ENCODE measurements at places on chromosomes 2 and 18.
A peak's percentile ranks its signal among the peaks of the same experiment; 100 is the strongest.

- no peak for DNase-seq
Measured at GRCh38 chr2:10560626-10561025, 112.5 kb upstream of the ODC1 start.

DNA sequence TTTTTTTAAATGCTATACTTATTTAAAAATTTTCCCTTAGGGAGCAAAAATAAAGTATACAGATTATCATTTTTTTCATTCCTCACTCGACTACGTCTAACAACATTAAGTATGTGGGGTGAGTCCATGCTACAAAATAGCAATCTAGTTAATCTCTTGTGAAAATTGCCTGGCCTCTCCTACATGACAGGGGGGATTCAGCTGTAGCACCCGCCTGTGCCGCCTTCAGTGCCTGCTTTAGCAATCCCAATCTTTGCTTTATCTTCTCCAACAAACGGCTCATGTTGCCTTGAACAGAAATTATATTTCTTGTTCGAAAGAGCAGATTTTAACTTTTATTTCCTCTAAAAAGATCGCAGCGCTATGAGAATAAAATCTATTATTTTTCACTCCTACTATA is 2.4 kb upstream of the SOX11 start:
- no peak for DNase-seq

- peak; percentile 40 for DNase-seq
Measured at GRCh38 chr2:70141902-70142589, 48.8 kb downstream of the C2orf42 start.

DNA sequence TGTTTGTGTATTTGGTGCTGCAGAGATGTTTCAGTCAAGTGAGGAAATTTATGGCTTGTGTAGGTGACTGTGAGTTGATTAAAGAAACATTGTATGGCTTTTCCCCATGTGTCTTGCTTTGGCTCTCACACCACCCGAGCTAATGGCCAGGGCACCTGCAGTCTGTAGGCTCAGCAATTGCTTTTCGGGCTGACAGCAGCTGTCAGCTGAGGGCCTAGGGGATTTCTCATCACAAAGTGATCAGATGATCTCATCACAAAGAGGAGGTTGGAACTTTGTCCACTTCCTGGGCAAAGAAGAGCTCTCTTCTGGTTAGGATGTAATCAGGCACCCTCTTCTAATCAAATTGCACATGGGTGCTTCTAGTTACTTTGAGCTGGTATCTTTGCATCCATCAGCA is 632.2 kb downstream of the SLC4A3 start:
- no peak for DNase-seq

- DNase-seq, result no peak
Measured at GRCh38 chr2:35228584-35228983, 1127.0 kb upstream of the CRIM1 start.

DNA sequence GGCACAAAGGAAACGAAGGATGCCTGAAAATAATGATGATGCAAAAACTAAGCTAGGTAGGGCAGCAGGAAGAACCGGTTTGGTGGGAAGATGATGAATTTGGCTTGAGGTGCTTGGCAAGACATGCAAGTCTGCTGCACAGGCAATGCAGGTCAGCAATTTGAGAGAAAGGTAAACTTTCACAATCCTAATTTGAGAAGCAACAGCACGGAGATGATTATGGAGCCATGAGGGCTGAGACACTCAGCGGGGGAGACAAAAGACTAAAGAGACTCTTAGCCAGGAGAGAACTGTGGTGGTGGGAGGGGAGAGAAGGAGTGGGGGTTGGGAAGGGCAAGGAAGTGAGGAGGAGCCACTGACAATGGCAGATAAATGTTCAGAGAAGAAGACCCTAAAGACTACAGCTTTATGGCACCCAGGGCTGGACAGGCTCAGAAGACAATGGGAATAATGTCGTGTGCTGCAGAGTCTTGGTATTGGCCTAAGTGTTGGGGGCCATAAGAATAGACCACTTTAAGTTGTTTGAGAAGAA is 19.4 kb upstream of the RNF149 start:
- no peak for DNase-seq

DNA sequence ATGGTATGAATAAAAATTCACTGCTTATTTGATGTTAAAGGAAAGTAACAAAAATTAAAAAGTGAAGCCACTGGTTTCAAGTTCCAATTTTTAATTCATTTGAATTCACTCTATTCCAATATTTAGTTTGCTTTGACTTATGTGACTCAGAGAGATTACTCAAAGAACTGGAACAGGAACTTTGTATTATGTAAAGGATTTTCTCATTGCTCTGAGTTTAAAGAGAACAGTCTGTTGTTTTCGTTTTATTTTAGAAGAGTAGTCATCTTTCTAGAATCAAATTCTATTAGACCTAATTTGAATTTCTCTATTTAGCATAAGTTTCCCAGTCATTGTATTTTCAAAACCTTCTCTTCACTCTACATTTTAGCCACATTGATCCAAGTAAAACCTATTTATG is 300.1 kb upstream of the SLC8A1 start:
- DNase-seq, result peak; percentile 62

DNA sequence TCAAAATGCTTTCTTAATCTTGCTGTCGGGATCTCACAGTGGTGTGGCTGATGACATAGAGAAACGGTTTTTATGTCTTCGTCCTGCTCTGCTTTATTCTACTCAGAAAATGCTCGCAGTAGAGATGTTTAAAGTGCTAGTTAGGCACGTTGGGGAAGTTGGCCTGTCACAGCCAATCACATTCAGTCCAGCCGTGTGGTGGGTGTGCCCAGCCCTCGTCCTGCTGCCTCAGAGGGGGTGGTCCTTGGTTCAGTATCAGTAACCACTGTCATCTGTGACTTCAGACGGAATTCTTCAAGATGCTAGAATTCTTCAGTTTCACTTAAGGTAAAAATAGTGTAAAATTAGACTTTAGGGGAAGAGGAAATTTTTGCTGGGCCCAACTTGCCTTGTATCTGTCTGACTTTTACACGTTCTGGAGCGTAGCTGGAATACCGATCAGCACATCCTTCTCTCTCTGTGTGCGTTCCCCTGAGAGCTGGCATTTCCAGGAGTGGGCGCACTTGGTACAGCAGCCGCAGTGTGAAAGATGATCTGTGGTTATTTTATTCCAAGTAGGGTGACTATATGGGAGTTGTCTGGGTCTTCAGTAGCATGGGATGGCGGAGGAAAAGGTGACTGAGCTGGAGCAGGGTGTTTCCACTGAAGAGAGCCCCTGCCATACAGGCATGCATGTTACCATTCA is 18.5 kb downstream of the TRAF3IP1 start:
- DNase-seq, result no peak

- no peak for DNase-seq
Measured at GRCh38 chr18:32669549-32670165, 103.2 kb downstream of the KLHL14 start.

- no peak for DNase-seq
Measured at GRCh38 chr2:56523816-56524215, 340.0 kb downstream of the CCDC85A start.

- DNase-seq, result peak; percentile 34
Measured at GRCh38 chr18:62715759-62716615, 646 bp downstream of the PHLPP1 start.

Measured in inflammatory macrophage treated with lipopolysaccharide for 1 hour (primary cell).